Skin of body (tissue), 3 donors: ENCODE measurements at places on chromosomes 5 and 9. TPM values are rescaled to one million over a fixed set of nuclear protein-coding genes. Genes with fewer than 3 reads are reported as not detected.

Gene PALM2AKAP2
- 22.3 TPM for total RNA-seq

Gene C5
- 10.3 TPM for total RNA-seq

Gene HAVCR2
- 8.1 TPM for total RNA-seq

Gene KCTD16
- 0.20 TPM for total RNA-seq

Gene CATSPER3
- total RNA-seq = not detected

Gene RBM18
- total RNA-seq = 9.2 TPM
